Stimulated activated CD8-positive, alpha-beta memory T cell treated with anti-CD3 and anti-CD28 coated beads, Interleukin-7, amount 100 ng/mL, for 24 hours (primary cell): ENCODE measurements at places on chromosomes 1 and 21.

DNA sequence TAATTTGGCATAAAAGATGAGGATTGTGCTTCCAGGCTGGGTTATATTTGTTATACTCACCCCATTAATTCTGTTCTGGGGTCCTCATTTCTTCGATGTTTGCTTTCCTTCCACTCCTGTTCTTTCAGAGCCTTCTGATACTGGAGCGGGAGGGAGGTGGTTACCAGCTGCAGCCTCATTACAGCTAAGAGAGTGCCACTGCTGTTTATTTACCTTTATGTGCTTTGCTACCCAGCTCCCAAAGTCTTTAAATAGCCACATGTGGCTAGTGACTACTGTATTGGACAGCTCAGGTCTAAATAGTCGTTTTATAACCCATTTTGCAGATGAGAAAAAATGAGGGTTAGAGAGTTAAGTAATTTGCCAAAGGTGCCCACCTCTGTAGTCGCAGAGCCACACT is 25.1 kb downstream of the PLEKHM2 start:
- no peak for DNase-seq

DNA sequence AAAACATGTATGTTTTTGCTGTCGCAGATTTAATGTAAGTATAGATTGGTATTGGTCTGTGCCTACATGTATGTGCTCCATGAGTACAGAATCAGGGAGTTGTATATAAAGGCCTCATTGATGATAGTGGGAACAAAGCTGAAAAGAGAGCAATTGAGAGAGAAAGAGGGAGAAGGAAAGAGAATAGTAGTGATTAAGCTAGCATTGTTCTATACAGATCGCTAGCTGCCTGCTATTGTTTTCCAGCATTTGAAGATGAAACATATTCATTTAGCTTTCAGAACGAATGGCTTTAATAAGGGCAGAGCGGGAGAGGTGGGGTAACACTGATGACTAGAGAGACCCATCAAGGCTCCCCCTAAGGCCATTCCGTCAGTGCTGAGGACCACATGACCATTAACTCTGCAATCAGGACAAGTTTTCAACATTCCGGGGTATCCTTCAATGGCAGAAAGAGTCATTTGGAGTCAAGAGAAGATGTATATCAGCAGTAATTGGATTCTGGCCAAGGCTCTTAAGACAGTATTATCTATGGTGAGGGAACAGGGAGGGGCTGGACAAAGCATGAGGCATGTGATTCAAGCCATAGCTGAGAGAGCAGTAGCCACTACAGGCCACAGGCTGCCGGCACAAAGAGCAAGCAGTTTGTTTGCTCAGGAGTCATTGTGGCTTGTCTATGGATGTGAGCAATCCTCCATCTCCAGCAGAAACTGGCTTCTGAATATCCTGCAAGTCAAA is 176.5 kb downstream of the PBX1 start:
- DNase-seq, result no peak

DNA sequence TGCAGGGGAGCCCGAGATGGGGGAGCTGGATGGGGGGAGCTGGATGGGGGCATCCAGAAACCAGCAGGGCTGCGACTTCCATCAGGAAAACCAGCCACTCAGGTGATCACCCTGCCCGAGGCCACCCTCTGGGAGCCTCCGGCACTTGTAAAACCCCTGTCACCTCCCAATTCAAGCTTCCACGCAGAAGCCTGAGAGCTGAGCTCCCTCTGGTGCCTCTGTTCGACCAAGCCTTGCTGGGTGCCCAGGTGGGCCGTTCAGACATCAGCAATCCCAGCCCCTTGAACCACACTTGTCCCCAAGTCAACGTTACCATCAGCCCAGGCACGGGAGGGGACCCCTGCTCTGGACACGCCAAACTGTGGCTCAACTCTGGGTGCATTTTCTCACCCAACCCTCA is 59.6 kb downstream of the MEGF6 start:
- no peak for DNase-seq

DNA sequence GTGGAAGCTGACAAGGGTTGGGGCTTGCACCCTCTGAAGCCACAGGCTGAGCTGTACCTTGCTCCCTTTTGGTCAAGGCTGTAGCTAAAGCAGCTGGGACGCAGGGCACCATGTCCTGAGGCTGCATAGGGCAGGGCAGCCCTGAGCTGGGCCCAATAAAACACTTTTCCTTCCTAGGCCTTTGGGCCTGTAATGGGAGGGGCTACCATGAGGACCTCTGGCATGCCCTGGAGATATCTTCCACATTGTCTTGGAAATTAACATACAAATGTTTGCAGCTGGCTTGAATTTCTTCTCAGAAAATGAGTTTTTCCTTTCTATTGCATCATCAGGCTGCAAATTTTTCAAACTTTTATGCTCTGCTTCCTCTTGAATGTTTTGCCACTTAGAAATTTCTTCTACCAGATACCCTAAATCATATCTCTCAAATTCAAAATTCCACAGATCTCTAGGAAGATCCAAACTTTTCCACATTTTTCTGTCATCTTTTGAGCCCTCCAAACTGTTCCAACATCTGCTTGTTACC is 32.9 kb upstream of the TTLL7 start:
- DNase-seq, result no peak

DNA sequence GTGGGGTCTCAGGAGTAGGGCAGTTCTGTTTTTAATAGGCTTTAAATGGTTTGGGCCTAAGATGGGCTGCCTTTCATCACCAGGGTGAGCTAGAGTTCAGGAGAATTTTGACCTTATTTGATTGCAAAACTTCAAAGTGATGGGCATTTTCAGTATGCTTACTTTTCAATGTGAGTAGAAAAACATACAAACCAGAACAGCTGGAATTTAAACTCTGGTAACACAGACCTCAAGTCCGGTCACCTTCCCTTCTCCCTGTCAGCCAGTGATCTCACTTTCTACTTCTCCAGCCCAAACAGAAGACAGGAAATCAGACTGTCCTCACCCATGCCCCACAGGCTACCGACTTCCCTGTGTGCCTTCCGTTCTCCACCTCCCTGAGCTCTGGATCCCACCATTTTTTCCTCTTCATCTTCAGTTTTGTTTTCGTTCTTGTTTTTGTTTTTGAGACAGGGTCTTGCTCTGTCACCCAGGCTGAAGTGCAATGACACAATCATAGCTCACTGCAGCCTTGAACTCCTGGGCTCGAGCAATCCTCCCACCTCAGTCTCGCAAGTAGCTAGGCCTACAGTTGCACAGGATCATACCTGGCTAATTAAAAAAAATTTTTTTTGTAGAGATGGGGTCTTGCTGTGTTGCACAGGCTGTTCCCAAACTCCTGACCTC is 374.0 kb downstream of the CAMTA1 start:
- no peak for DNase-seq

DNA sequence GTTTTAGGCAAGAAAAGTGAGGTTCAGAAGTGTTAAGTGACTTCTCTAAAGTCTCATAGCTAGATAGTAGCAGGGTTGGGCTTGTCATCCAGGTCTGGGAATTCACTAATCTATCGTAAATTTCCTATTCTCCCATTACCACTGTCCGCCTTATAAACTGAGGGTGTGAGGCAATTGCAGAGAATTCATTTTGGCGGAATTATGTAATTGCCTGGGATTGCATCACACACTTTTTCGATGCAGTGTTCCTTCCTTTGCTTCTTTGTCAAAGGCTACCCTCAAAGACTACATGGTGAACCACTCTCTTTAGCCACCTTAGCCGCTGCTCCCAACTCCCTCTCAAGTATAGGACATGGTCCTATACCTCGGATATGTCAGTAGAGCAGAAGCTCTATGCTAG is 19.1 kb downstream of the SELP start:
- DNase-seq, result no peak

DNA sequence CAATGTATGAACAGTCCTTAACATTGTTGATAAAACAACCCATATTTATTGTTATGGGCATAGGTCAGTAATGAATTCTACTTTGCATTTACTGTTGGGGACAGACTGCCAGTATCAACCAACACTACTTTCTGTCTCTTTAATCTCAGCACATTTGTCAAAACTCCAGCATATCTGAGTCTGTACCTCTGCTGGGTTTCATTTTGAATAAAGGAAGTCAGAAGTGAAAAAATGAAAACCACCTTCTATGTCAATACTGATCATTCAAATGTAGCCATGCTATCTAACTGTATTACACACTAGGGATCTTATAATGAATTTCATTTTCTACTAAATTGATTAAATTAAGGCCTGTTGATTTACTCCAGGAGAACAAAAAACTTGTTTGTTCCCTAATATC is 24.2 kb upstream of the CXADR start:
- DNase-seq, result no peak

- DNase-seq, result no peak
Measured at GRCh38 chr1:83715550-83715949, 283.4 kb downstream of the TTLL7 start.

DNA sequence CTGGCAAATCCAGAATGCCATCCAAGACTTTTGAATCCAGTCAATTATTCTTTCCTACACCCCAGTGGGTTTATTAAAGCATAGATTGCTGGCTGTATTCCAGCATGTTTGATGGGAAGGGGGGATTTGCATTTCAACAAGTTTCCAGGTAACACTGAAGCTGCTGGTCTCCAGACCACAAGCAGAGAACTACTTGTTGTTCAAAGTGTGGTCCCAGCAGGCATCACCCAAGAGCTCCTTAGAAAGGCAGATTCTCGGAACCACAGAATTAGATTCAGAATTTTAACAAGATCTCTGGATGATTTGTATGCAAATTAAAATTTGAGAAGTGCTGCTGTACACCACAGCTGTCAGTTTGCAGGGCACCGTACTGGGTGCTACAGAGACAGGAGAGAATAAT is 216.3 kb upstream of the FAM78B start:
- no peak for DNase-seq

GRCh38 chr1:117674521-117675400 is 68.9 kb downstream of the TENT5C start:
- no peak for DNase-seq

DNA sequence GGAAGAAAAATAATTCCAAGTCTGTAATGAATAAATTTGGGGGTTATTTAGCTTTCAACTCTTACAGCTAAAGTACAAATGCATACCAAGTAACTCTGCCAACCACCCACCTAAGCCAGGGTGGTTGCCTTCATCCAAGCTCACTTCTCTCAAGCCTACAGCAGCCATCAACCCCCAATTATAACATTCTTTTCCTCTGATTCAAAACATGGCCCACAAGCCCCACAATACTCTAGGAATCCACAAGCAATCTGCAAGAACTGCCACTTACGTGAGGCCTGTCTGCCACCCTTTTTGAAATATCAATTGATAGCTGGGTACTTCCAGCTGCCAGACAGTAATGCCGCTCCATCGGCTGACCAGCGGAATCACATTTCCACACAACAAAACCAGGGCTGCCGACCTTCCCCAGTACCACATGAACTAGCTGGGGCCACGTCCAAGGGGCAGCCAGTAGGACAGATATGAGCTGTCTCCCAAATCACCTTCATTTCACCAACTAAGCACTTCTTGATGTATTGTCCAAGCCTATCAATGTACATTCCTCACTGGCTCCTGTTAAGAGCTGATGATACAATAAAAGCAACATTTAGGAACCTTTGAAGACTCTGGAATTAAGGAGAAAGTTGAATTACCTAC is 3.2 kb downstream of the LBR start:
- no peak for DNase-seq

GRCh38 chr1:241499910-241500309 is 19.6 kb downstream of the FH start:
- no peak for DNase-seq

GRCh38 chr1:79325705-79326104 is 319.2 kb upstream of the ADGRL4 start:
- DNase-seq, result no peak

- no peak for DNase-seq
Measured at GRCh38 chr21:41564871-41565274, 56.9 kb upstream of the TMPRSS2 start.

- DNase-seq, result no peak
Measured at GRCh38 chr21:17578162-17578561, 34.5 kb downstream of the BTG3 start.

DNA sequence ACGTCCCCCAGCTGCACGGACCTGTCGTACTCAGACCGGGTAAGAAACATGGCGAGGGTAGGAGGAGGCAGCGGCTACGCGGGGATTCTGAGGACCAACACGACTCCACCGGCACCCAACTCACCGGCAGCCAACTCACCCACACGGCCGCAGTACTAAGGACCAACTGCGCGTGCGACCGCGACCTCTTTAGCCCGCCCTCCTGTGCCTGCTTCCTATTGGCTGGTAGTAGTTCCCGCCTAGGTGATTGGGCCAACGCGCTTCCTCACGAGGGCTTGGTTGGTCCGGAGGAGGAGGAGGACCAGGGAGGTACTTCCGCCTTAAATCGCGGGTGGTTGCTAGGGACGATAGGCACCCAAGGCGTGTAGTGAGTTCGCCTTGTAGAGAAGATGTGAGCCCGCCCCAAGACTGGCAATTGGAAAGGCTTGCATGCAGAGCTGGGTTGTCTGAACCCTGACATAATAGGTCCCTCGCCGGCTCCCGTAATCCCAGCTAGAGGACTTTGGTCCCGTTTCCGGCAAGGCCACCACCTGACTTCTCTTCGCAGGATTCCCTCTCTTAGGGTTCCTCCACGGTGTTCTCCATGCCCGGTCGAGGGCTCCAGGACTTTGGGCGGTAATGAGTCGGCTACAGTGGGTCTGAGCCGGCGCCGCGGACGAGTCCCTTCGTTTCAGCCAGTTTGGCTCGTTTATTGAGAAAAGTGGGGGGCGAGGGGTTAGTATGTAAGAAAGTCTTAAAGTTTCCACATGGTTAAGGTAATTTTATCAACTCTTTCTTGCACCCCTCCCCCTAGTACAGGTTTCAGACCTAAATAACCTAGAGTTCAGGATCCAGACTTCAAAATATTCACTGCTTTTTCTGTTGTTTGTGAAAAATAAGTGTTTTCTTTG is at the start of gene PSMA5:
TSS of gene PSMA5 (minus strand) at position 168 of the 890 bp plus-strand sequence. CDS start at position 50, 118 bp downstream.
- DNase-seq, result peak; percentile 89

GRCh38 chr1:156595016-156595415 is 3.4 kb downstream of the NAXE start:
- DNase-seq, result no peak

- DNase-seq, result no peak
Measured at GRCh38 chr21:42123219-42123908, 52.2 kb downstream of the UMODL1 start.
